ENCODE measurements at places on chromosomes 2 and 18.

GRCh38 chr18:22260208-22260820, 90.9 kb downstream of the GATA6 start:
- no peak for DNase-seq

- no peak for DNase-seq
These were observed 1378.1 kb downstream of the DSC3 start for GRCh38 chr18:29664278-29665036.

GRCh38 chr18:22167091-22167470, 2.3 kb upstream of the GATA6 start:
- no peak for DNase-seq

DNA sequence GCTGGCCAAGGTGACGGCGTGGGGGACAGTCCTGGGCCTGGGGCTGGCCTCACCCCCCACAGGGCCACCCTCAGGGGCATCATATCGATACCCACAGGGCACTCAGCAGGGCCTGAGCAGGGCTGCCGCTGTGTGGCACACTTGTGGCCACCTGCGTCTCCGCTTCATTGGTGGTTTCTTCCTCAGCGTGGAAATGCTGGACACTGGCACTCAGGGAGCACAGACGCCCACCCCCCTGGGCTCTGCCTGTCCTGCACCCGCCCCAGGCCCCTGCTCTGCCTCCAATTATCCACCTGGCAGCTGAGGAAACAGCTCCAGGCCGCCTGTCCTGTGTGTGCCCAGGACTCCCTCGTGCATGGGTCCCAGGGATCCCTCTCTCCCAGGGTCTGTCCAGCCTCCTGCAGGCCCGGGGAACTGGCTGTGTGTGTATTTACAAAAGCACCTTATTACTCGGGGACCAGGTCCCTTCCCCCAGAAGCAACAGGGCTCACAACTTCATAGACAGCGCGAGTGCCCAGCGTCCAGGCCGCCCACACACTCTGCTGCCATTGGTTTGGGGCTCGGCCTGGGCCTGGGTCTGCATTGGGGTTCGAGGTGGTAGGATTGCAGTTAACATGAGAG, 13.1 kb downstream of the CROCC2 start:
- DNase-seq, result no peak

GRCh38 chr2:230721712-230722111, 9.1 kb downstream of the CAB39 start:
- DNase-seq, result no peak

GRCh38 chr2:206805887-206806607, 40.6 kb downstream of the FASTKD2 start:
- DNase-seq, result no peak

DNA sequence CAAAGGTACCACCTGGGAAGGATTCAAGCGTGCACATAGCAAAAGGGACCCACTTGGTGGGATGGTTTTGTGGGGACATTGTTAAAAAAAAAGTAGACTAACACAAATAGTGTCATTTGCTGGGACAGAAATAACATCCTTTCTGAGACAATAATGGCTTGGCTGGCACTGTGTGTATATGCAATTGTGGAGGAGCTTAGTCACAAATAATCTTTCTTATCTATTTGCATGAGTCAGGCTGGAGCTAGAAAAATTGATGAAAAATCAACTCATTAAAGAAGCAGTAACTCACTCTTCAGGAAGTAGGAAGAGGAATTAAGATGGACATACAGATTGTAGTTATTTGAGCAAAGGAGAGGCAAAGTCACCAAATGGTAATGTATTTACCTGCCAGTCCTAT, 29.5 kb upstream of the ITGB6 start:
- no peak for DNase-seq

GRCh38 chr18:31301201-31301655, 16.7 kb upstream of the DSG1 start:
- DNase-seq, result no peak

GRCh38 chr2:51401546-51401945, 369.6 kb upstream of the NRXN1 start:
- no peak for DNase-seq

DNA sequence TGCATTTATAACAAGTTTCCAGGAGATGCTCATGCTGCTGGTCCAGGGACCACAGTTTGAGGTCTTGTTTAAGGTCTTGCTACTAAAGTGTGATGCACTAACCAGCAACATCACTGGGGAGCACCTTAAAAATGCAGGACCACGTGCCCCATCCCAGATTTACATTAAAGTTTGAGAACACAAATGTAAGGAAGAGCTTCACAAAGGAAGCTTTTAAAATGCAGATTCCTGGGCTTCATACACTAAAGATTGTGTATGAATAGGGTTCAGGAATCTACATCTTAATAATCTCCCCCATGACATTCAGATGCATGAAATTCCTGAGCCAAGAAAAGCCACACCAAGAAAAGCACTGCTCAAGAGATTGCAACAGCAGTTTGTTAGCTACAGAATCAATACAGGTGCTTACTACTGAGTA, 235.3 kb upstream of the TANK start:
- no peak for DNase-seq

DNA sequence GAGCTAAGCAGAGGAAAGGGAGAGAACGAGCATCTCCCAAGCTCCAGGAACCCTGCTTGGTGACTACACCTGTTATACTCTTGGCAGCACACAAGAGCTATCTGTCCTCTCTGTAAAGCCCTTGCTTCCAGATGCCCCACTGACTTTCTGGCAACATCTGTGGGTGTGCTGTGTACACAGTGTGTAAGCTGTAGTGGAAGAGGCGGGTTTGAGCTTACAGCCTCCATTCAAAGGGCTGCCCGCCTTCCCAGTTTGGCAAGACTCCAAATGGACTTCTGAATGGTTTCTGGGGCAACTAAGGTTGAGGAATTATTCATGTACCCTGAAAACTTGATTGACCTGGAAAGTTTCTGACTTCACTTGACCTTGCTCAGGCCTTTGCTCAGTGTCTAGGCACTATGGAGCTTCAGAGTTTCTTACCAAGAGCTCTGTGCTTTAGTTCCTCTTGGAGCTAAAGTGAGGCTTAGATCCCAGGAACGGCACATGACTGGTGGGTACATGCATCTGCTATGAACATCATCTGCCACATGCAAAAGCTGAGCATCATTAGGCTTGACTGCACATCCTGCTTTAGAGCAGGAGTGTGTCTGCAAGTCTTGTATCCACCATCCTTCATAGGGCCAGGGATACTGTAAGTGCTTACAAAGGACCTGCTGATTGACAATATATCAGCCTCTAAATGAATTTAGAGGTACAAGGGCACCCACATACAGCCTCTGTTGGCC, 290.9 kb upstream of the SIX2 start:
- DNase-seq, result no peak

DNA sequence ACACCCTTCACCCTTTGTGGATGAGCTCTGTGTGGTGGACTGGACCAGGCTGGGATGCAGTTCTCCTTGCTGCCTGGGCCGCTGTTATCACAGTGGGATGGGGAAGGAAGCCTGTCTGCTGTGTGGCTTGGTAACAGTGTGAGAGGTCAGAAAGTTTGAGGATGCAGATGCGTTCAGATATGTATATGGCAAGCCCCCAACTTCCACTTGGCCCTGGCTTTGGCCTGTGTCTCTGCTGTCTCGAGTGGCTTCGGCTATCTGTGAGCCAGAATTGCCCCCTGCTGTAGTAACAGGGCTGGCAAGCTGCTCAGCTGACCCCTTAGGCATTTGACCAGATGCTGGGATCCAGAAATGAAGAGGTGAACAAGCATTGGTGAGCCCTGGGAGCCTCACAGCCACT, 106.8 kb downstream of the WDSUB1 start:
- no peak for DNase-seq

DNA sequence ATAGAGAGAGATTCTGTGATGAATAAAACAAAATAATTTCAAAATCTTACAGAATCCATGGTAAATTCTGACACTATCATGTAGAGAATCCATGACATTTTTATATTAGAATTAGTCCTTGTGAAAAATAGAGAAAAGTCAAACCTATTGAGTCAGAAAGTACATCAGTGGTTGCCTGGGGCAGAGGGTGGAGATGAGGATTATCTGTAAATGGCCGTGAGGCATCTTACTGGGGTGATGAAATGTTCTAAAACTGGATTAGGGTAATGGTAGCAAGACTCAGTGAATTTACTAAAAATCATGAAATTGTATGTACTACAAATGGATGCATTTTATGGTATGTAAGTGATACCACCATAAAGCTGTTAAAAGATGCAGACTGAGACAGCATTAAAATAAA, 323.1 kb downstream of the SLC8A1 start:
- DNase-seq, result no peak

GRCh38 chr2:240948086-240948485, 42.0 kb downstream of the CROCC2 start:
- no peak for DNase-seq

GRCh38 chr18:24426398-24427294, at the start of gene IMPACT:
Gene IMPACT, plus strand, starts transcription at chr18:24426670. Its CDS starts 87 bp downstream, at chr18:24426757.
- DNase-seq, result peak; percentile 70

GRCh38 chr2:1321321-1321720, 91.9 kb upstream of the TPO start:
- no peak for DNase-seq

GRCh38 chr2:169732583-169733358, 861 bp upstream of the KLHL23 start:
- no peak for DNase-seq

DNA sequence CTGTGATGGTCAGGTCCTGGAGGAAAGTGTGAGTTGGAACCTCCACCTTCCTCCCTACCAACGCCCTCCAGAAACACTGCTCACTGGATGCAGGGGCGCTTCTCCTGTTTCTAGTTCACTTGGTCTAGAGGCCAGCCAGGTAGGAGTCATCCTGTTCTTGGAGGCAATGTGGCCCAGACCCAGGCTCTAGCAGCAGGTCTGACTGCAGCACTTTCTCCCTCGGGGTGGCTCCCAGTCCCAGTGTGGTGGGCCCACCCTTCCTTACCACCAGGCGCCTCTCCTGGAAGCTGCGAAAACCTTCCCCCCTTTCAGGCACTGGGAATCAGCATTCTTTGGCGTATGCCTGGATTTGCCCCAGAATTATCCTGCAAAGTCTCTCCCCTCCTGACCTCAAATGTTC, 292.8 kb downstream of the SOX11 start:
- no peak for DNase-seq

GRCh38 chr2:111622859-111623258, 261.1 kb downstream of the ANAPC1 start:
- DNase-seq, result no peak

GRCh38 chr2:77443076-77443475, 79.1 kb downstream of the LRRTM4 start:
- DNase-seq, result no peak

DNA sequence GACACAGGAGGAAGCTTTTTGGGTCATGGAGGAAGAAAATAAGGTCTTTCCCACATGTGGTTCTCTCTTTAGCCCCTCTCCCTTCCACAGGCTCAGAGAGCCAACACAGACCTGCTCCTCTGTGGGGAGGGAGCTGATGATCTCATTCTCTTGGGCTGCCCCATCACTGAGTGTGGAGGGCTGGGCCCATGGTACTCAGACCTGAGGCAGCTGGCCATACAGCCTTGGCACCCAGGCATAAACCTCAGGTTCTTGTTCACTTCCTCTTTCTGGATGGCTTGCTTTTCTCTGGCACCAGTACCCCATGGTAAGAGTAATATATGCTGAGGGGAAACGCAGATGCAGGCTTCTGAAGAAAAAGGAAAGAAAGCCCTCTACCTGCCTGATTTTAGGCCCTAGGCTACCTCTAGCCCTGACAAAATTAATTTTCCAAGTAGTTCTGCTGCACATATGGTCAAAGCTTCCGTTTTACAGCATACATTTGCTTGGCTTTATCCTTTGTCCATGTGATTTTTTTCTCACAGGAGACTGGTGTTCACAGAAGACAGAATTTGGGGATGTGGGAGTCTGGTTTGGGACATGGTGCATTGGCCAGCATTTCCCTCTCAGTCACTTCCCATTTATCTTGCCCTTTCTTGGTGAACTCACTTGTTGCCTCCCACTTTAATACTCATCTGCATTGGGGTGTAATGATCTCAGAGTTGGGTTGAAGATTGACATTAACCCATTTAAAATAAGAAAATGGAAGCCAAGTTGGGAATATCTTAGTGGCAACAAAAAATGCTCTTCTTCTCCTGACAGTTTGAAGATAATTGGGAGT, 11.1 kb downstream of the DHRS9 start:
- no peak for DNase-seq

GRCh38 chr2:238820916-238821315, 27.0 kb upstream of the TWIST2 start:
- no peak for DNase-seq

DNA sequence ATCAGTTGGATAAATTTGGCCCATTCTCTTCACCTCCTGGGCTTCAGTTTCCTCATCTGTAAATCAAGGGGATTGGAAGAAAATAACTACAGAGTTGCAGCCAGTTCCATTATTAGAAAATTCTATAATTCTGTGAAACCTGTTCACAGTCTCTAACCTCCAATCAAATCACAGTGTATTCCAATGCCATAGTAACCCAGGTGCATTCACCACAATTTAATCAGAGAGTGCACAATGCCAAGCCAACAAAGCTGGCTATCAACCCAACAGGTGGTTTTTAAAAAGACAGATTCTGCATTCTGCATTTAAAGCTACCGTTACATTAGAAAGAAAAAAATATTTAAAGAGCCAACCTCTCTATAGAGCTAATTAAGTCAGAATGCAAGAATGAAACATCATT, 308.6 kb downstream of the RNF144A start:
- DNase-seq, result no peak

- DNase-seq, result no peak
These were observed 270.8 kb upstream of the AGAP1 start for GRCh38 chr2:235223011-235223410.

- DNase-seq, result no peak
These were observed 28.6 kb downstream of the EPG5 start for GRCh38 chr18:45938488-45938935.

GRCh38 chr2:157345647-157346389, 20.2 kb upstream of the ERMN start:
- no peak for DNase-seq

DNA sequence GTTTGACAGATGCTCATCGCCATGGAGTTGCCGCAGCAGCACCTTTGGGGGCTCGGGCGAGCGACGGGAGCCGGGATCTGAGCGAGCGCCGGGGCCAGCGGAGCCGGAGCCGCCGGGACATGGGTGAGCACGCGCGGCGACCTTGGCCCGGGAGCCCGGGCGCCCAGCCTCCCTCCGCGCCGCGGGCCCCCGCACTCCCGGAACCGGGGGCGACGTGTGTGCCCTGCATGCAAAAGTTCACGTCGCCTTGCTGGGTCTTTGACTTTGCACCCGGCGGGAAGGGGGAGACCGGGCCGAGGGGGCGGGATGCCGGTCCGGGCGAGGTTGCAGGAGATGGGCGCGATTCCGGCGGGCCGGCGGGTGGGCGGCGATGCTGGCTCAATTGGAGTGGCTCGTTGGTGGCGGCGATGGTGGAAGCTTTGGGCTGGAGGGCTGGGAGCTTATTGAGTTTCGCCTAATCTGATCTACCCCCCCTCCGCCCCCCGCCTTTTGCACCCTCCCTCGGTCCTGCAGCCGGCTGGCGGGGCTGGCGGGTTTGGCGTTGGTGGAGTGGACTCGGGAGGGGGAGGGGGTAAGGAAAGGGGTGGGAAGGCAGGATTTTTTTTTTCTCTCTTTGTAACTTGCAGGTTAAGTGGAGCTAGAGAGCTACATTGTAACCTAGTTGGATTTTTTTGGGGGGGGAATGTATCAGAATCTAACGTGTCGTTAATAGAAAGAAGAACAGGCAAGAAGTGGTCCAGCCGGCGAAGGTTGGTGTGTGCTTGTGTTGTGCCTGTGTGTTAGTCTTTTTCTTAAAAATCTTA, at the start of gene SETBP1:
SETBP1 (plus strand) TSS at position 616 of the 803 bp plus-strand sequence. CDS start 20,459 bp downstream, outside the sequence.
- peak; percentile 78 for DNase-seq

Data from NK-92 treated with Interleukin-12 subunit alpha and Interleukin-12 subunit beta, amount 100 ng/mL, for 24 hours (cell line).